HEK293T (cell line): ENCODE measurements at places on chromosomes 11 and 22.
A peak's percentile ranks its signal among the peaks of the same experiment; 100 is the strongest.

DNA sequence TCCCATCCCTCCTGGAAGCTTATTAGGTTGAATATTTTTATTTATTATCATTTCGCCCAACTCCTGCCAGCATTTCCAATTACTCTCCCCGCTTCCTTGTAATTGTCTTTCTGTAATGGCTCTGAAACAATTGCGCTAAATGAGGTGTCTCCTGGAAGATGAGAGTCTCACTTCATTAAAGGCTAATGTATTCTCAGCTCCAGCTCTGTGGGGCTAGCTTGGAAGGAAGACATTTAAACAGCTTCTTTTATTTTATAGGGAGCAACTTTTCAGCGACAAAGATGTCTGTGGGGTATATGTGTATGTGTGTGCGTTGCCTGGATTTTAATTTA lies 86.6 kb downstream of the PKNOX2 start:
- DNase-seq: no peak

DNA sequence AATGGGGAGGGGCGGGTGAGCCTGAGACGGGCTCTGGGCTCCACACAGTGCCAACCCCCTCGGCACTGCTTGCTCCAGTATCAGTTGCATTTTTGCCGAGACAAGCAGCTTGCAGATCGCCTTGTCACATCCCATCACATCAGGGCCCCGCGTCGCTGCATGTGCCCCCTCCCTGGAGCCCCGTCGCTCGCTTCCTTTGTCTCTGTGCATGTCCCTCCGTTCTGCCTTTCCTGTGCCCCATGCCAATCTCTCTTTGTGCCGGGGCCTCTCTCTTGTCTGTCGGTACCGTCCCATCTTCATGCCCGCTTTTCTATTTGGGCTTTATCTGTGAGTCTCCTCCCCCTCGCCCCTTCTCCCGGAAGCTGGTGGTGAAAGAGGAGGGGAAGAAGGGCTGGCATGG lies 202.2 kb downstream of the CEP164 start:
- no peak for DNase-seq

DNA sequence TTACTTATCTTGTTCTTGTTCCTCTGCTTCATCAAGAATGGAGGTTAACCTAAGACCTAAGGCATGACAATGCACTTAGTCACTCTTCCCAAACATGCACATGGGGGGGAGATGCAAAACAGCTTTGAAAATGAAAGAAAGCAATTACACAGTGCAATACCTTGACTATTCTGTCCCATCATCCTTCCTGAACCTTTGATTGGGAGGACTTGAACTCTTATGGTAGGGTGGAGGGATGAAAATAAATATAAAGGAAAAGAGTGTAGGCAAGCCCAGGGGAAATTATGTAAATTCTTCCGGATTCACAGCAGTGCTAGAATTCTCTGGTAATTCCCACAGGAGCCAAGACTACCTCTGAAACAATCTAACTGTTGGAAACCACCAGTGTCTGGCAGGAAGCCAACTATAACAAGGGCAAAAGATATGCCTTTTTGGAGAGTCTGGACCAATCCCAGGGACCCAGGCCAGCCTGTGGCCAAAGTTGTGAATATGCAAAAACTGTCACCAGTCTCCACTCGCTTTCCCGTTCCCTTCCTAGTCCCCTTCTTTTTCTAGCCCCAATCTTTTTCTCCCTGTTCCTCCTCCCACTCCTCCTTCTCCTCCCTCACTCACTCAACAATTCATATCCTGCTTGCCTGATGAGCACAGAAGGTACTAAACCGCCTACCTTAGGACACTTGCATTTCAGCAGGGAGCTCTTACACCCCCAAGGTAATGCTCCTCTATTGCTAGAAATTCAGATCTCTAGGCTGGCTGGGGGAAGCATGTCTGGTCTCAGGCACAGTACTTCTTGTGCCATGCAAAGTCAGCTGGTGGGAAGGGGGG lies 2.5 kb upstream of the RCN1 start:
- peak; percentile 44 for DNase-seq

DNA sequence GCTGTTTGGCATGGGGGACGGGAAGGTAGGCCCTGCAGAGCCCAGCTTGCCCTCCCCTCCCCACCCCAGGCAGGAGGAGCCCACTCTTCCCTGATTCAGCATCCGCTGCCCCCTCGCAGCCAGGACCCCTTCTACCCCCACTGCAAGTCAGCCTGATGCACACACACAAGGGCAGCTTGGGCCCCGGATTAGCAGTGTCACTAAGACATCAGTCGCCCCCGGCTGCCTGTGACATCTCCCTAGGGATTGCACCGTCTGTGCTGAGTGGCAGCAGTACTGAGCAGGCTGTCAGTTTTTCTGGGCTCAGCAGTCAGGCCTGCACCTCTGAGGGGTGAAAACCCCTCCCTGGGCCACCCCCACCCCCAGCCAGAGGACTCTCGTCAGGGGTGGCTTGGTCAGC lies 30.4 kb upstream of the SYT7 start:
- no peak for DNase-seq

DNA sequence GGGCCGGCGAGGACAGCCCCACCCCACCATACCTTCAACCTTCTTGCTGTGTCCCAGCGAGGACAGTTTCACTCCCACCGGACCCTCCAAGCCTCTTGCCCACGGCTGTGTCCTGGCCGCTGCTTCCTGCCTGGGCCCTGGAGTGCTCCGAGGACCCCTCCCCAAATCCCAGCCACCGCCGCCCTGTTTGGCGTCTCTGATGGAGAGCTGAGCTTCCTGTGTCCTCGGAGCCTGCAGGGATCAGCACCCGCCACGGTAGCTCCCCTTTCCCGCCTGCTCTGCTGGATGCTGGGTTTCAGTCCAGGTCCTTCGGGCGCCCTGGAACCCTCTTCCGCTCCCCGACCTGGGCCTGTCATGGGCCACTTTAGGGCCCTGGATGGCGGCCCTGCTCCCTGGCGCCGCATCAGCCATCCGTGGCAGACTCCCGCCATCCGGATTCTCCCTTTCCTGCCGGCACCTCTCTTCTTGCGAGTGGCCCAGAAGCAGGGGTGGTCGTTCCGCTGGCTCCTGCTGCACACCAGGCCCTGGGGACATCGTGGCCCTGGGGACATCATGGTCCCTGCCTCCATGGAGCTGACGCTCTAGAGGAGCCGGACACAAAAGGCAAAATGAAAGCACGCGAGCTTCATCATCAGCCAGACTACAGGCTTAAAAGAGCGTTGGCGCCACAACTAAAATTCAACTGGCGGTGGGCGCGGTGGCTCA lies 34.3 kb upstream of the GAL start:
- DNase-seq: no peak

DNA sequence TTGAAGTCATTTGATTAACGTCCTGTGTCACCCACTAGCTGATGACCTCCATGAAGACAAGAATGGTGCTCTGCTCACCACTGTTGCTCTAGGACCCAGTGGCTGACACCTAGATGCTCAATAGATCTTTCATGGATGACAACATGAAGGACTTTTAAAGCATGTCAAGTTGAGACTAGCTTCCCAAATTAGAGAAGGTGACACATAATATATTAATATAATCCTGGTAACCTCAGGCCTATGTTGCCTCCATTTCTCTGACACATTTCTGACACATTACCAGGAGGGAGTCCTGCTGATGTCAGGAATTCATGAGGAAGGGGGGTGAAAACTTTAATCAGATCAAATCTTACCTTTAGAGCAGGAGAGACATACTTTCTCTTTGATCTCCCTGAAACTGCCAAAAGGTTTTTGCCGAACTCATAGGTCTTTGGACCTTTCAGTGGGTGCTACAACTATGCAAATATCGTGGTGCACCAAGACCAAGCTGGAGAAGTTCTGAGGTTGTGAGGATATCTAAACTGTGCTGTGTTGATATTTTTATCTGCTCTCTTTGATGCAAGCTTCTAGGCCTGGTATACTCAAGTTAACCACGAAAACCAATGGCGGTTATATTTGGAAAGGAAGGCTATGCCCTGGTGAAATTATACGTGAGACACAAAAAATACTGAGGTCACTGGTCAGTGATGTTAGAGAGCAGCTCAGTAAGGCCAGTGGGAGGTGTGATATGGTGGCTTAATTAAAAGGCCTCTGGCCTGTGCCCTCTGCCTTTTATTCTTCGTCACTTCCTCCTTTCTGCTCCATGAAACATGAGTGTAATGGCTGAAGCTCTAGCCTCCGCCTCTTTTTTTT lies 13.2 kb upstream of the AMPD3 start:
- DNase-seq: no peak

DNA sequence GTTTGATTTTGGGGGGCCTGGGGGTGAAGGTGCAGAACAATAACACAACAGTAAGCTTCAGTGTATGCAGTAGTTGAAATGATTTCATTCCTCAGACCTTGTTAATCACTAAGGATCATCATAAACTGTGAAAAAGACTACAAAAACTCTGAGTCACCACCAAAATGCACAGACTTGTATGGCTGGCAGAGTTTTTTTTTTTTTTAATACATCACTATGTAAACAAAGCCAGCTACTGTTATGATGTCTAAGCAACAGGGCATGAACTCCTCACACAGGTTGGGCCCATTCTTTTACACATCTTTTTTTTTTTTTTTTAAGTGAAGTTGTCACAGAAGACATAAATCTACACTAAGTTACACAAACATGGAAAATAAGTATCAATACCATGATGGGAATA lies 311.9 kb downstream of the GUCY1A2 start:
- DNase-seq: peak; percentile 16

GRCh38 chr11:113504071-113504470 lies 28.9 kb upstream of the DRD2 start:
- DNase-seq: no peak

GRCh38 chr11:122165607-122166371 lies 49.8 kb upstream of the BLID start:
- no peak for DNase-seq

GRCh38 chr22:17707526-17707925 lies 66.7 kb downstream of the BID start:
- no peak for DNase-seq

GRCh38 chr11:10355257-10355661 lies 50.4 kb downstream of the ADM start:
- DNase-seq: no peak

DNA sequence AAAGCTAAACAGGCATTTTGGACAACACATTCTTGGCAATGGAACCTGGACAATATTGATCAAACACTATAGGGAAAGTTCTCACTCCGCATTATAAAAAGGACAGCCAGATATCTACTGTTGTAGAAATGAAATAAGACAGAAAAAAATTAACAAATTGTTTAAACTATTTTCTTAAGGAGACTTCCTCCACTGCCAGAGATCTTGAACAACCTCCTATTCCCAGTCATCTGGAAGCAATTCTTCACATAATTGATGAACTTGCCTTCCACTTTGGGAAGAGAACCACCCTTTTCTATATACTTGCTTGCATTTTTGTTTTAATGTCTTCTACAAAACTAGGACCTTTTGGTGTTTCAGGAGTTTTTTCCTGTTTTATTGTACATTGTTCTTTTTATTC lies 216.1 kb downstream of the CASP12 start:
- DNase-seq: no peak

DNA sequence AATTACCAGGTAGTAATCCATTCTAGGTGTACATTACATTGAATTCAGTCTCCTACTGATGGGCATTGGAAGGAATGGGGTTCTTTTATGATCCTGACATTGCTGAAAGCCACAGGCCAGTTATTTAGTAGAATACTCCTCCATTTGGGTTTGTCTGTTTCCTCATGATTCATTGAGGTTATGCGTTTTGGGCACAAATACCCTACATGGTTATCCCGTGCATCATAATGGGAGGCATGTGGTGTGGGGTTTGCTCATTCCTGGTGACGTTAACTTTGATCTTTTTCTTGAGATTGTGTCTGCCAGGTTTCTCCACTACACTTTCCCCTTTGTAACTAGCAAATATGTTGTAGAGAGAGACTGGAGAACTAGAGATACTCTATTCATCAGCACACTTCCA lies 5.5 kb downstream of the FOLR3 start:
- DNase-seq: no peak

- no peak for DNase-seq
Observed at GRCh38 chr22:41534219-41534618, 10.1 kb downstream of the POLR3H start.
